ENCODE measurements at places on chromosomes 5 and 9.

DNA sequence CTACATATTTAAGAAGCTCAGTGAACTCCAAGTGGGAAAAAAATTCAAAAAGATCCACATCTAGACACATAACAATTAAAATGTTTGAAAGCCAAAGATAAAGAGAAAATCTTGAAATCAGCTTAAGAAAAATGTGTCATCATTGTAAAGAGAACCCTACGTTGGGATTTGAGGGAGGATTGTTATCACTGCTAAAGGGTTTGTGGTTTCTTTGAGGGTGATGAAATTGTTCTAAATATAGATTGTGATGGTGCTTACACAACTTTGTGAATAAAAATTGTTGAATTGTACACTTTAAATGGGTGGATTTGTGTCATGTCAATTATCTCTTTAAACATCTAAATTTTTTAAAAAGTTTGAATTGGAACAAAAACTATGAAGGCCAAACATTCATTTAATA is 92.2 kb upstream of the ADAMTS19 start:
- DNase-seq, result no peak

DNA sequence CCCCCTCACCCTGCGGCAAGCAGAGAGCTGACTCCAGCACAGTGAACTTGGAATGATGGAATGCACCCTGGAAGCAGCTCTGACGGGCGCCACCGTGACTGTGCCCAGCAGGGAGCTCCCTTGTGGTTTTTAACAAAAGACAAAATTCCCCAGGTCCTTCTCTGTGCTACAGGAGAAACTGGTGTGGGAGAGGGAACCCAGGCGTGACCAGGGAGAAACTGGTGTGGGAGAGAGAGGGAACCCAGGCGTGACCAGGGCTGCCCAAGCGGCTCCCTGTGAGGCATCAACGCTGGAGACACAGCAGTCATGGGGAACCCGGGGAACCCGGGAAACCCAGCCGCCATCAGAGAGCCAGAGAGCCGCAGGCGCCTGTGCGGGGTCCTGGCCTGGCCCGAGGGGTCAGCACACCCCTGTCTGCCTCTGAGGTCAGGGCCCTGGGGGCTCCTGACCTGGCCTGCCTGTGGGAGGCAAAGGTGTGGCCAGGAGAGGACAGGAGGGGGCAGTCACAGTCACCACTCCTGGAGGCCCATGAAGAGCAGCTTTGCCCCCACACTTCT is 3.1 kb upstream of the AHRR start:
- no peak for DNase-seq

GRCh38 chr5:66080664-66081063 is 63.4 kb upstream of the SREK1 start:
- no peak for DNase-seq

GRCh38 chr9:110712955-110713354 is 44.4 kb downstream of the MUSK start:
- DNase-seq, result no peak

- no peak for DNase-seq
Observed at GRCh38 chr5:102211165-102211564, 84.9 kb downstream of the SLCO4C1 start.

DNA sequence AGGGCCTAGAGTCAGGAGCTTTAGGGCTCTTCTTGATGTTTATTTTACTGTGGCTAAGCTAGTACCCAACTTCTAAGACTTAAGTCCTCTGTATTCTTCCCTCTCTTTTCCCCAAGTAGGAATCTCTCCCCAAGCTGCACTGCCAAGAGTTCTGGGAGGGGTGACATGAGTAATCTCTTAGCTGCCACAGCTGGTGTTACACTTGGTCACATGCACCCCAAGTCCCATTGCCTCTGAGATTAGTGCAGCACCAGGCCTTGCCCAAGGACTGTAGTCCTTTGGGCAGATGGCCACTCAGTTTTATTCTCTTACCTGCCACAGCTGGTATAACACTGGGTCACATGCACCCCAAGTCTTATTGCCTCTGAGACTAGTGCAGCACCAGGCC is 114.7 kb upstream of the RIOK2 start:
- DNase-seq, result no peak

GRCh38 chr9:16611983-16612382 is 258.5 kb downstream of the BNC2 start:
- DNase-seq, result no peak

GRCh38 chr5:101455048-101455447 is 552.0 kb upstream of the ST8SIA4 start:
- no peak for DNase-seq

- no peak for DNase-seq
Observed at GRCh38 chr9:2800394-2801179, 43.3 kb downstream of the PUM3 start.

- no peak for DNase-seq
Observed at GRCh38 chr9:113929634-113930389, 53.7 kb downstream of the ZNF618 start.

DNA sequence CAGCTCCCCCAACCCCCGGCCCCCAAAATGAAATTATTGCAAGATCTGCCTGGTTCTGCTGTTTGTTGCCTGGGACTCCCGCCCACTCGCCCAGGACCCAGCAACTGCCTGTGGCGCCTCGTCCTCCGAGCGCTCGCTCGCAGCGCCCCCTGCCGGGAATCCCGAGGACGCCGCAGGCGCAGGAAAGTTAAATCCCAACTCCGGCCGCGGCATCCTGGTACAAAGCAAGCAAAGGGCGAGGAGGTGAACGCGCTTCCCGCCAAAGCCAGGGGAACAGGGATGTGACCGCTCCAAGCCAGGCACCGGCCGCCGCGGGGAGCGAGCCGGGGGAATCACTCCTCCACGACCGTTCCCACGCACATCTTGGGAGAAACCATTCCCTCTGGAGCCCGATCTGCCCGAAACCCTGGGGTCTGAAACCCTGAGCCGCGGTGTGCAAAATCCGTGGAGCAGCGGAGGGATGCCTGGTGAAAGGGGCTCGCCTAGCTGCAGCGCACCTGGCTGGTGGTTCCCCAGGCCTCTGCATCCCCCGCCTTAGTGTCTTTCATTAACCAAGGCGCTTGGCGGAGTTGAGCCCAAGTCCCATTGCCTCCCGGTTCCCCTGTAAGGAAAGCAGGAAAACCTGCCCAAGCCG is 1.3 kb downstream of the SEMA5A start:
- peak; percentile 42 for DNase-seq

DNA sequence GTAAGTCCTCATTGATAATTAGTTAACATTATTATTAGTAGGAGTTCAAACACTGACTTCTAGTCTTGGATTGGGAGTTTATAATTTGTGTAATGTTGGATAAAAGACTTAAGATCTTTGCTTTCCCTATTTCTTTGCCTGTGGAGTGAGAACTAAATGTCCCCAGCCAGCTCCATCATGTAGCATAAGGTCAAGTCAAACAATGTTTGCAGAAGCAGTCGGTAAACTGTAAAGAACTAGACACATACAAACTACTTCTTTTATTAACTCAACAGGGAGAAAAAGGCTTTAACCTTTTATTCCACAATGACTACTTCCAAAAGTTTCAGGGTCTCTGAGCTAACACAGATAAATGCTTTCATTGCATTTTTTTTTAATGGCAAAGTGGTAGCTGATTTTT is 192.3 kb downstream of the CTNND2 start:
- no peak for DNase-seq

GRCh38 chr9:82367016-82367415 is 378.4 kb downstream of the SPATA31D1 start:
- no peak for DNase-seq

- DNase-seq, result peak; percentile 32
Observed at GRCh38 chr5:179732918-179733771, 523 bp downstream of the MAML1 start.

- no peak for DNase-seq
Observed at GRCh38 chr5:67317603-67318002, 121.0 kb upstream of the CD180 start.

- DNase-seq, result no peak
Observed at GRCh38 chr9:14219850-14220249, 94.1 kb downstream of the NFIB start.

DNA sequence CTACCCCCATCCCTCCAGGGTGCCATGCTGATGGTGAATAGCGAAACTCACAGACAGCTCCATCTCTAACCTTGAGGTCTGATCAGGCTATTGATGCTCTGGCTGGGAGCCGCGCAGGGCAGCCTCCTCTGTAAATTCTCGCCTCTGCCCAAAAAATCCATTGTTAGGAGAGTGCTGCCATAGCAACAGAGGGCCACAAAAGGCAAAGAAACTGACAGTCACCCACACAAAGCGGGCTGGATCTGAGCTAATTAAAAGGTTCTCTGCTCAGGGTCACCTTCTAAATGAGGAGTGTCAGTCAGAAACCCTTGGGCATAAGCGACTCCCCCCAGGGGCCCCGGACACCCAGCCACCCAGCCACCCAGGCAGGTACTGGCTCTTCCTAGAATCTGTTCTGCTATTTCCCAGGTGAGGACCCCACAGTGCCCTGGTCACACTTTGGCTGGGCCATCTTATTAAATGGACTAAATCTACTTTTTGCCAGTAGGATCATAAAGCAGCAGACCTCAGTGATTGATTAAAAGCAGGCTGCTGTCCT is 126.7 kb downstream of the MED10 start:
- DNase-seq, result no peak

GRCh38 chr9:70466976-70467561 is 52.6 kb upstream of the KLF9 start:
- peak; percentile 24 for DNase-seq

DNA sequence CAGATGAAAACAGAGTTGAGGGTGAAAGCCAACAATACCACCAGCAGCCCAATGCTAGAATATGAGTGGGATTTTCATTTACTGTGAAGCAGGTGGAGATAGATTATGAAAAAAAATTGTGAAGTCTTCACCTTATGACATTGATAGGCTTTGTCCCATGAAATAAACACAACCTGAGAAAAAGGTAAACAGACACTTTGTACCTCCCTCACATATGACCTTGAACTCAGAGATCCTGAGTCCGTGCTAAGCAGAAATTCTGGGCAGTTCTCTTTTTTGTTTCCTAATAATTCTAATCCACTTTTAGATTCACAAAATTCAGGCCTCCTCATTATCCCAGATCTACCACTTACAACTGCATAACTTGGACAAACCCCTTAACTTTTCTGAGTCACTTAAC is 127.3 kb upstream of the RORB start:
- DNase-seq, result no peak

GRCh38 chr9:122192914-122193525 is 33.3 kb downstream of the MORN5 start:
- no peak for DNase-seq

DNA sequence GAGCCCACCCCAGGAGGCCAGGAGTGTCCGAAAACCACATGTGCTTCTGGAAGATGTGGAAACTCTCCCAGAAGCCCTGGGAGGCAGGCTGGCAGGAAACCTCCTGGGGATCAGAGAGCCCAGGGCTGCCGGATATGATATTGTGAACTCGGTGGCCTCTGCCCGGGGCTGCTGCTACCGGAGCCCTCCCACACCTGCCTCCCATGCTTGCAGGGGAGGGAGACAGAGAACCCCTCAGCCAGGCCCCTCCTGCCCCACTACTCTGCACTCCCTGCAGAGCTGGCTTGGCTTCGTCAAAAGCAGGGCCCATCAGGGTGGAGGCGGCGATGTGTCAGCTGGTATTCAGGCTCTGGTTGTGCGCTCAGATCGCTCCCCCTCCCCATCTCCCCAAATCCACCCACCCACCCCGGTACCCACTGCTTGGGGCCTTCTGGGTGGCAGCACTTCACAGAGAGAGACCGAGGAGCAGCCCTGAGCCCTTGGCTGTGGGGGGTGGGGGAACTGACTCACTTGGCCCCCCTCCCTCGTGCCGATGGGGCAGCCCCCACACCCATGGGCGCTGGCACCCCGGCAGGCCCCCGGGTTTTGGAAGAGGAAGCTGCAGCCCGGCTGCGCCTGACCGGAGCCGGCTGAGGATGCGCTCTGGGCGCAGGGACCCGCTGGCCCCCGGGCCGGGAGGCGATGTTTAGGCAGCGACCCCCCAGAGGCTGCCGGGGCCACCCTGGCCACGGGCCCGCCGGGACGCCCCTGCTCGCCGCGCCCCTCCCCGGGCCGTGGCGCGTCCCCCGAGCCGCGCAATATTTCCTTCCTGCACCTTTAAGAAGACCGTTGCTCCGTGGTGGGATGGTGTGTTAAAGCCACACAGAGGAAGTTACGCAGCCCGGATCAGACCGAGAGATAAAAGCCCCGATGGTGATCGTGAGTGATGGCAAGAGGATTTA is 786 bp upstream of the NTNG2 start:
- peak; percentile 66 for DNase-seq

DNA sequence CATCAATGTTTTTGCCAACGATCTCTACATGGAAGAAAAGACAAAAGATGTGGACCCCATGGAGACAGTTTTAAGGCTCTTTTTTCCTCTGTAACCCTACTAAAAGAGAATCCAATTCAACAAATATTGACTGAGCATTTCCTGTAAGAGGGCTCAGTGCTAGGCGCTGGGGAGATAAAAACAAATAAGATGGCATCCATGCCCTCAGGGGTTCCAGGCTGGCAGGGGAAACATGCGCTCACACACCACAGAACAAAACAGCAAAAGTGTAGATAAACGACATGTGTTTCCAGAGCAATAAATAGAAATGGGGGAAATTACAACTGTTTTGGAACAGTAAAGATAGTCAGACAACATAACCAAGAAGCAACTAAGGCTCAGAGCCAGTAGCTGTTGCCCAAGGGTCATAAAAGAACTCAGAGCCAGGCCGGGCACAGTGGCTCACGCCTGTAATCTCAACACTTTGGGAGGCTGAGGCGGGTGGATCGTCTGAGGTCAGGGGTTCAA is 25.2 kb downstream of the ZNF608 start:
- no peak for DNase-seq

DNA sequence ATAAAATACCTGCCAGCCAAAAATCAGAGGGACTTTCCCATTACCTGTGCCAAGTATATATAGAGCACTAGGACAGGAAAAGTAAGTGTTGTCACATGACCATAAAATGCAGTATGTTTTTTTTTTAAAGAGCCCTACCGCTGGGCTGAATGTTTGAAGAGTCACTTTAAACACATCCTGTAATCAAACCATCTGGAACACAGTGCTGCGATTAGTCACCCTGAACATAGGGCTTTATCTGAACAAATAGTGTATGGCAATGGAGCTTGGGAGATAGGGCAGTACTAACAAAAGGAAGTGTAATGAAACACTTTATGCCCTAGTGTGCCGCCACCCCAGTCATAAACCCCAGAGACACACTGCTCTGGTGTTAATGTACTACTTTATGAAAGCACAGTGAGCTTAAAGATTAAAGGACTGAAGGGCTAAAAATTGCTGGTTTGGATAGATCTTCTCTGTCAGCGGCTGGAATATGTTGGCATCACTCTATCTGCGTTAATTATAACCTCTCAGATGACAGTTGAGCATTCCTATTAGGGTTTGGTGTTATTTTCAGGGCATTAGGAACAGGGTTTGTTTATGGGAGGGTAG is 90.4 kb downstream of the ZNF608 start:
- DNase-seq, result no peak

DNA sequence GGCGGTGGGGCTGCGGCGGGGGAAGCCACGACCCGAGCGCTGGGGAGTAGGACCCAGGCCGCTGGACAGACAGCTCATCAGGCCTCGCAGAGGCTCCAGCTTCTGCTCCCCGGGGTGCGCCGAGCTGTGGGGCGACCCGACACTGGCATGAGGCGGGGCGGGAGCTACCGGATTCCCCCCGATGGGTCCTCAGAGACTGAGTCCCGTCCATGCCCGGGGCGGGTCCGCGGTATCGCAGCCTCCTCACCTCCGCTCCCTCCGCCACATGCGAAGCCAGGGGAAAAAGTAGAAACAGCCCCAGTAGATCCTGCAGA is 2.6 kb upstream of the CCL27 start:
- DNase-seq, result no peak
